Activated gamma-delta T cell (primary cell): ENCODE measurements at places on chromosomes 6 and 20.

DNA sequence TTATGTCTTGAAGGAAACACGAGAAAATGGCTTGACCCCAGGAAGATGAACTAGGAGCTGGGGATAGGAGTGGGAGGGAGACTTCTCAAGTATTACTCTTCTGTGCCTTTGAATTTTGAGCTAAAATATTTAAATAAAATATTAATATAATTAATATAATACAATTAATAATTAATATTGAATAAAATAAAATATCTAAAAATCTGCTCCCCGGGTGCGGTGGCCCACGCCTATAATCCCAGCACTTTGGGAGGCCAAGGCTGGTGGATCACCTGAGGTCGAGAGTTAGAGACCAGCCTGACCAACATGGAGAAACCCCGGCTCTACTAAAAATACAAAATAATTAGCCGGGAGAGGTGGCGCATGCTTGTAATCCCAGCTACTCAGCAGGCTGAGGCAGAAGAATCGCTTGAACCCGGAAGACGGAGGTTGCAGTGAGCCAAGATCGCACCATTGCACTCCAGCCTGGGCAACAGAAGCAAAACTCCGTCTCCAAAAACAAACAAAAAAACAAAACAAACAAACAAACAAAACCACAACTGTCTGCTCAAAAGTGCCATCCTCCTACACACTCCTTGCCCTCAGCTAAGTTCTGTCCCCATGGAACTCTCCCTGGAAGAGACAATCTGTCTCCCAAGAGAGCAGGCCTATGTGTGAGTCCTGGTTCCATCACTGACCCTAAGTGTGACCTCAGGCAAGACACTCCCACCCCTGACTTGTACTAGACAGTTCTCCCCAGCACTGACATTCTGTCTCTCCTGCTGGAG is 13.7 kb upstream of the TRIB3 start:
- DNase-seq = no peak

DNA sequence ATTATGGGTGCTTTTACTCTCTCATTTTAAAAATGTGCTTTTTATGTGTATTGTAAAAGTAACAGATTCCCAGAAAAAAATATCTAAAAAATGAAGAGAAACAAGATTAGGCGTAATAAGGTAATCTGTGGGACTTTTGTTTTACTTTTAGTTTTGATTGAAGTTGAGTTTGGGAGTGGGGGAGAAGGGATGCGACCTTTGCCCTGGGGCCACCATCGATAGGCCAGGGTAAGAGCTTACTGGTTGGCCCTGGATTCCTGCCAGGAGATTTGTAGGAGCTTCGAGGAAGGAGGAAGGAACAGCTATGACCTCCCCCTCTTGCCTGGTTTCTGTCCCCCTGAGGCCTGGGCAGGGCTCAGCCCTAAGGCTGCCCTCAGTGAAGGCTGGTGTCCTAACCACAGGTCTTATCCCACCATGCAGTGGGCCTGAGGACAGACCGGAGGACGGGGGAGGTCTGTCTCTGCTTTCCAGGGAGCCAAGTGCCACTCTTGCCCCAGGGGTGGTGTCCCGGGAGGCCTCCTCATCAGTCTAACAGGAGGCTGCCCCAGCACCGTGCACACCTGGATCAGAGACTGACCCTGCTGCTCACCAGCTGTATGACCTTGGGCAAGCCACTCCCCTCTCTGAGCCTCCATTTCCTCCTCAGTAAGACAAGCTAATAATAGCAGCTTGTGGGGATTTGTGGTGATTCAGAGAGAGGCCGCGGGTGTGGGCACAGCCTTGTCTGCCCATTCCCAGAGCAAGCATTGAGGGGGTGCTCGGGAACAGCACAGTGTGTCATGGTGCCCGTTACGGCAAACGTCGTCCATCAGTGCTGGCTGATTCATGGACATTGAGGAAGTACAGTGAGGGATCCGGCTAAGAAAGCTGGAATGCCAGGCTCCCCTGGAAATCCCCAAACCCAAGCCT is 21.2 kb downstream of the TGM2 start:
- no peak for DNase-seq

- no peak for DNase-seq
Measured at GRCh38 chr6:83636800-83637199, 72.1 kb downstream of the SNAP91 start.

DNA sequence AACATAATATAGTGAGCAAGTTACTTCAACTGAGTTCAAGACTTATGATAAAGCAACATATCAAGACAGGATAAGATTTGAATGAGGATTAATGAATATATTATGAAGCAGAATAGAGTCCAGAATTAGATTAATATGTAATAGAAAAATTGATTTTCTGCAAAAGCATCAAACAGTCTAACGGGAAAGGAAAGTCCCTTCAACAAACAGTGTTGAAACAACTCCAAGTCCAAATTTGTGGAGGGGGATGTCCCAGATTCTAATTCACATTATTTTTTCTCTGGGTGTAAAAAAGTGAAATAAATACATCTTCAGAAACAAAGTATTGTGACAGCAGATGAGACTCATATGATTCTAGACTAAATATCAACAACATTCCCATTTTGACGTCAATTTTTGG is 289.7 kb downstream of the C6orf118 start:
- DNase-seq = no peak

- no peak for DNase-seq
Measured at GRCh38 chr6:100724222-100724621, 156.9 kb downstream of the ASCC3 start.

- no peak for DNase-seq
Measured at GRCh38 chr6:22366214-22366613, 69.4 kb upstream of the PRL start.

DNA sequence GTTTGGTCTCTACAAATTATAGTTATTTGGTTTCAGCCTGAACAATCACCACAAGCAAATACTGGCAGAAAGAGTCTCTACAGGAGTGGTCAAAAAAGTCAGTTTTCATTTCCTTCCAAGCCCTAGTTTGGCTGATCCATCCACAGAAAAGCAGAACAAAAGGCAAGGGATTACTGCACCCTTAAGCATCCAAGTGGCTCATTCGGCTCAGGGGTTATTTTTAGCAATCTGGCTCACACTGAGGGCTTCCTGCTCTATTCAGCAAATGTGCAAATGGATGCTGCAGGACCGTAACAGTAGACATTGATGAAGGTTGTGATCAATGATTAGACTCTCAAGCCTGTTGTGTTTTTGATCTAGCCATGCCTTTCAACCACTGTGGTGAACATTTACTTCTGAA is 62.2 kb upstream of the FABP7 start:
- DNase-seq = no peak

GRCh38 chr20:40953416-40953815 is 75.2 kb upstream of the TOP1 start:
- no peak for DNase-seq

GRCh38 chr20:56587307-56588041 is 41.6 kb upstream of the TFAP2C start:
- DNase-seq = no peak

GRCh38 chr20:9255171-9255570 is 186.3 kb downstream of the PLCB4 start:
- no peak for DNase-seq

GRCh38 chr6:84758486-84758885 is 5.9 kb downstream of the TBX18 start:
- no peak for DNase-seq

DNA sequence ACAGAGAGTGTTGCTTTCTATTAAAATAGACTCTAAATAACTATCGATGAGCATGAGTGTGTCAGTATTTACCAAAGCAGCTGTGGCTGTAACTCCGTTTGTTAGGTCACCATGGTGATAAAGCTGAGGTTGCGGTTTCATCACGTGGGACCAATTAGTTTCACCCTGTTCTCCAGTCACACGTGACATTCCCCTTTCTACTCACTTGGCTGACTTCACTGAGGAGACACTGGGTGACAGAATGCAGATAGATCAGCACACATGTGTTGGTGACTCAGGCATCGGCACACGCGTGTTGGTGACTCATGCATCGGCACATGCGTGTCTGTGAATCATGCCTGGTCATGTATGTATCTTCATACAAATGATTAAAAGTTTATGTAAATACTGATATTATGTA is 285.4 kb downstream of the THBS2 start:
- DNase-seq = no peak

GRCh38 chr6:56642366-56643261 is at the start of gene DST:
TSS of gene DST (minus strand) at chr6:56642889.
- no peak for DNase-seq

- no peak for DNase-seq
Measured at GRCh38 chr6:135820340-135820739, 31.2 kb upstream of the PDE7B start.

GRCh38 chr6:34201455-34202107 is 35.1 kb upstream of the HMGA1 start:
- DNase-seq = no peak

GRCh38 chr6:2434912-2435311 is 189.5 kb upstream of the GMDS start:
- DNase-seq = no peak

DNA sequence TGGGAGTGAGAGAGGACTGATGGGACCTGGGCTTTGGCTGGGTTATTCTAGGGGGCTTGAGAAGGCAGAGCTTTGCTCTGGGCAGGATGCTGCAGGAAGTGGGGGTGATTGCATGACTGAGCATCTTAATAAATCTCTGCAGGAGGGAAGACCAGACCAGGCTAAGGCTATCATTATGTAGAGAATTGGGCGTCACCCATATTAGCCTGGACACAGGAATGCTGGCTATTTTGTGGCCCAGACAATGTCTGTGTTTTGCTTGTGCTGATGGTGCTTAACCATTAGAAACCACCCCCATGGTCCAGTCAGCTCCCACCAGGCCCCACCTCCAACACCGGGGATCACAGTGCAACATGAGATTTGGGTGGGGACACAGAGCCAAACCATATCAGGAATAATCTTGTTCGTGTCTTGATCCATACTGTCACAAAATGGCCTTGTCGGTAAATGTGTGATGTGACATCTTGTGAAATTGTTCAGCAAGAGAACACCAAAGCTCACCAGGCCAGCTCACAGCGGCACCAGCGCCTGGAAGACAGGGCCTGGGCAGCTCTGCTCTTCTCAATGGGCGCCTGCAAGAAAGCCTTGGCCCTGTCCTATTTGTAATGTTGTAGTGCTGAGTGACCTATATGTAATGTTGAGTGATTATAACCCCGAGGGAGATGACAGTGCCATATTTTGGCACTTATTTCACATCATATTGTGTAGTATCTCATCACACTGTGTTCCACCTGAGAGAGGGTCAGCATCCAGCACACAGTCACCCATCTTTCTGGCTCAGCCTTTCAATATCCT is 211.8 kb downstream of the QKI start:
- no peak for DNase-seq

DNA sequence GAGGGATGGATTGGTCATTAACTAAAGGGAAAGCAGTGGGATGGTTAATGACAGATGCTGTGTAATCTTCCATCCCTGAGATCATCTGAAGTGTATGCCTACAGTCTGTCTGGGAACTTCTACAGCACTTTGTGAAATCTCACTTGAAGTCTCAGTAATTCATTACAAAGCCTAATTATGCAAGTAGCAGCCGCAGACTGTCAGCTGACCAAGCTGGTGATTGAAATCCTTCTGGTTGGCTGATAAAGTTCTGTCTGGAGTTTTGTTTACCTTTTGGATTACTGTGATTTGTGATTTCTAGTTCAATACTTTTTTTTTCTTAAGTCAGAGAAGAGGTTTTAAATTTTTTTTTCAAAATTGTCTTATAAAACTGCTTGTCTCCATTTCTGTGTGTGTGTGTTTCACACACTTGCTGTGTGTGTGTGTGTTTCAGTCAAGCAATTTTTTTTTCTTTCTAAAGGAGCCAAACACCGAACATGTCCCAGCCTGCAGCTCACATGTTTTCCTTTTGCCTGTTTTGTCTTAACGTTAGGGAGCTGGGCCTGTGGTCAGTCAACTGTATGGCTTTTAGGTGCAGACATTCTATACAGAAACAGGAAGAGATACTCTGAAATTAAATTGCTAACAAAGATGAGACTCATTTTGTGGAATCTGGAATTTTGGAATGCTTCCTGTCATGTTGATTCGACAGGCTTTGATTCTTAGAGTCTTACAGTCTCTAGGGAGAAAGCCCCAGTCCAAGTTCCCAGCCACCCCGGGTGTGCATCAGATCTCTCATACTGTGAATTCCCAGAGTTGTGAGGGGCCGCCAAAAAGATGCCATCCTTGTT is 28.5 kb upstream of the ADGRF4 start:
- no peak for DNase-seq

DNA sequence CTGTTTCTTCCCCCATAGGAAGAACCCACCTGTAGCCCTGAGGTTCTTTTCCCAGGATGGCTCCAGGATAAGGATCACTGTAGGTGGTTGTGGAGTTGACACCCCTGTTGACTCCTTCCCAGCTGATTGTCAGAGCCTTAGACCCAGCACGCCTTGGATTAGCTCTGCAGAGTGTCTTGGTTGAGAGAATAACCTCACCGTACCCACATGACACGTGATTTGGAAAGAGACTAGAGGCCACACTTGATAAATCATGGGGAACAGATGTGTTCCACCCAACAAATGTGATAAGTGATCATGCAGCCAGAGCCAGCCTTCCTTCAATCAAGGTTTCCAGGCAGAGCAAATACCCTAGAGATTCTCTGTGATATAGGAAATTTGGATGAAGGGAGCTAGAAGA is 12.2 kb downstream of the BTN3A1 start:
- no peak for DNase-seq

- DNase-seq = no peak
Measured at GRCh38 chr6:78947529-78947928, 80.2 kb downstream of the IRAK1BP1 start.

DNA sequence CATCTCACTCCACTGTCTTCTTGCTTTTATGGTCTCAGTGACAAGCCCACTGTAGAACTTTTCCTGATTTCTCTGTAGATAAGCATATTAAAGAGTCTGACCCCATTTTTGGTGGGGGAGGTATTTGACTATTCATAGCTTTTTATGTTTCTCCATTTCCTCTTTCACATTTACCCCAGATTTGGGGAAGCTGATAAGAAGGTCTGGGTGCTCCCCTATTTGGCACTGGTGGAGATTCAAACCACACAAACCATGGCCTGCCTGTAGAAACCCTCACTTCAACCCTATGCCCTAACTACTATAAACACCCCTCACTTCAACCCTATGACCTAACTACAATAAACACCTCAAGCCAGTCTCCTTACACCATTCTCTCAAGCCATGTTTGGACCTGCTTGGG is 196.2 kb upstream of the SYNDIG1 start:
- DNase-seq = no peak

DNA sequence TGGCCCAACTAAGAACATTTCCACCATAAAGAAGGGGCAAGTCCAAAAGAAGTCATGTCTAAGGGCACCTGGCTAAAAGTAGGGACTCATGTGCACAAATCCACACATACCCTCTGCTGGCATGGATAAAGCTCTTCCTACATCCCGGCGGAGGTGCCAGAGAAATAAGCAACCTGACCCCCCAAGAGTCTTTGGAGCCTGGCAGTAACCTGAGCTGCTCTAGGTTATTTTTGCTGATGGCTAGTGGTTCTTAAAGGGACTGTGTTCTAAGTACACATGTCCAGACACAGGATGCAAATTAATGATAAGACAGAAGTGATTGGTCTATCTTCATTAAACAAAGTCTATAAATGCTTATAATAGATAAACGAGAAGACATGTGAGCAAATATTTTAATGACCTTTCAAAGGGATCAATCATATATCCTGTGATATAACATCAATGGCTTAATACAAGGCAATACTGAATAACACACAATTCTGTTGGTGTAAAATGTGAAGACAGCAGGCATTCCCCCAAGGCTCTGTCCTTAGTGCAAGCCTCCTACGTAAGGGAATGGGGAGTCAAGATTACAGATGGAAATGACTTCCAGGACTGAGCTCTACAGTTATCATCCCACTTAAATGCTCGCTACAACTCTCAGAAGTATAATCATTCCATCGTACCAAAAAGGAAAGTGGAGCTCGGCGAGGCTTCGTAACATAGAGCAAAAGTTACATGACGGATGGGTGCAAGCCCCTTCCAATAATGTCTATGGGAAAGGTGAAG is 52.5 kb downstream of the HIVEP2 start:
- DNase-seq = no peak

GRCh38 chr20:13865791-13866351 is 81.0 kb downstream of the NDUFAF5 start:
- DNase-seq = no peak
